Left lung (tissue), 14 donors: ENCODE measurements at places on chromosomes 6 and 20.

DNA sequence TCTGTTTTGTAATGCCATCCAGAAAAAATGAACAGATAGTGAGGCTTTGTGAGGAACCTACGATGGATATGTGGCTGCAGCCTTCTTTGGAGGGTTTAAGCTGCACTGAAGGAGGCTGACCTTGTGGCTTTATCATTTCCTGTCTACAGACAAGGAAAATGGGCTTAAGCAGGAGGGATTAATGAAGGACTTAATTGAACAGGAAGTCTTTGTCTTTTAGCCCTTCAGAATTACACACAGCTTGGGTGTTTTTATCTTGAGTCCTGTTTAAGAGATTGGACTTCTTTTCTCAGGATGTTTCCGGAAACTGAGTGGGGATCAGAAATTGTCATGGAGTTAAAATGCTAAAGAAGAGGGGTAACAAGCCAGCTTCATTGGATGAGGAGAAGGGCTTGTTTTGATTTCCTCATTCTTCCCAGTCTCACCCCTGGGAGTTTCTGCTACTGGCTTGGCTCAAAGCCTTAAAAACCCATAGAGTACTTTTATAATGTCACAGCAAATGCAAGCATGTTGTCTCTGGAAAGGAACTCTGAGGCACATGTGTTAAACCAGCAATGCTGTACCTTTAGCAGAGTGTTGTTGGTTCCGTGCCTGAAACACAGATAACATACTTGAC is 193.6 kb downstream of the JARID2 start:
- no peak for DNase-seq

DNA sequence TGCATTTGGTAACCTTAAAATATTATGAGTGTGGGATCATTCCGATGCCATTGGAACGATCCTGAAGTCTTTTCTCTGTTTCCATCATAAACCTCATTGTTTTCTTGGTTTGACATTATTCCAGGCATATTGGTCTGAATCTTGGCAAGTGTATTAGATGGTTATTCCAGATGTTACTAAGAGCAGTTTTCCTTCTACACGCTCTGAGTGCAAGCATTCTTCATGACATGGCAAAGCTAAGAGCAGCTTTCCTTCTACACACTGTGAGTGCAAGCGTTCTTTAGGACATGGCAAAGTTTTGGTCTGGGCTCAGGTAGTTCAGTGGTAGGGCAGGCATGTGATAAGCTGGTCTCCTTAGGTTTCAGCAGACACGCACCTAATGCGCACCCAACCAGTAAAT is 53.0 kb downstream of the SMOC2 start:
- DNase-seq: no peak

DNA sequence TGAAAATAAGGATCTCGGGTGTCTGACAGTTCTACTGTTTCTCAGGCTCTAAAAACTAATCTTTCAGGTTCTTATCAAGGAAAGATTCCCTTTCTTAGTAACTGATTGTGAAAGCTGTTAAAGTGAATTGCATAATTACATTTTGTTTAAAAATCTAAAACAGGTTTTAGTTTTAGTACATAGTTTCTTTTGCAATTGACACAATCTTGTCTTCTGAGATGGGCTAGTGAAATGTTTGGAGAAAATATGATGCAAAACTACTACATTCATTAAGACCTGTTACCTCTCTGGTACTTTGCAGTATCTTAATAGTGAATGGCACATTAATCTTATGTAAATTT is 298.4 kb downstream of the UTRN start:
- no peak for DNase-seq

DNA sequence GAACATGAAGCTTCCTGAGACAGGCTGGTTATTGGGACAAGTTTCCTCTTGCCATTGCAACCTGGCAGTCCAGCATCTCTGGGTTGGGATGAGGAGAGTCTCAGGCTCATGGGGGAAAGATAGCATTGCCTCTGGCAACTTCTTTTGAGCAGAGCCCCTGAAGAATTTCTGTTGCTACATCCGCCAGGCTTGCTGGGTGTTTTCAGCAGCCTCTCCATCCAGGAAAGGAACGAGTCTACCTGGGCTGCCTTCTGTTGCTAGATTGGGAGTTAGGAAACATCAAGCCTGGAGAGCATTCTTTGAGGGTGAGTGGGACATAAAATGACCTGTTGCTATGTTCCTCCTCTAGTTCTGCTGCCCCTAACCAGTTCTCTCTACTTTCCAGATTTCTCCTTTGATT is 313.5 kb downstream of the RFPL4B start:
- no peak for DNase-seq

- no peak for DNase-seq
Observed at GRCh38 chr6:32840604-32841246, 2.2 kb upstream of the TAP2 start.

- no peak for DNase-seq
Observed at GRCh38 chr6:138277835-138278234, 59.5 kb upstream of the PBOV1 start.

- no peak for DNase-seq
Observed at GRCh38 chr20:51573576-51574243, 31.2 kb upstream of the NFATC2 start.

DNA sequence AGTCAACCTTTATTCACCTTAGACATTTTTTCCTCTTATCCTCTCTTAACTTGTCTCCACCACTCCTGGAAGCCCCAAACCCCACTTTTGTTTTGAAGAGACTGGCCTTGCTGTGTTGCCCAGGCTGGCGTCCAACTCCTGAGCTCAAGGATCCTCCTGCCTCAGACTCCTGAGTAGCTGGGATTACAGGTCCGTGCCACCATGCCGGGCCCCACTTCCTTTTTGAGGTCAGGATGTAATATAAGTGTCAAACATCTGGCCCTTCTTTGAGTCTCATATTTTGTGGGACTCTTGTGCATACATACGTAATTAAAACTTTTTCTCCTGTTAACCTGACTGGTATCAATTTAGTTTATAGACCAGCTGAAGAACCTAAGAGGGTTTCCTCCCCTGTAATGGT is 1.4 kb upstream of the CDK19 start:
- no peak for DNase-seq

GRCh38 chr20:52923123-52923937 is 48.8 kb upstream of the TSHZ2 start:
- no peak for DNase-seq

DNA sequence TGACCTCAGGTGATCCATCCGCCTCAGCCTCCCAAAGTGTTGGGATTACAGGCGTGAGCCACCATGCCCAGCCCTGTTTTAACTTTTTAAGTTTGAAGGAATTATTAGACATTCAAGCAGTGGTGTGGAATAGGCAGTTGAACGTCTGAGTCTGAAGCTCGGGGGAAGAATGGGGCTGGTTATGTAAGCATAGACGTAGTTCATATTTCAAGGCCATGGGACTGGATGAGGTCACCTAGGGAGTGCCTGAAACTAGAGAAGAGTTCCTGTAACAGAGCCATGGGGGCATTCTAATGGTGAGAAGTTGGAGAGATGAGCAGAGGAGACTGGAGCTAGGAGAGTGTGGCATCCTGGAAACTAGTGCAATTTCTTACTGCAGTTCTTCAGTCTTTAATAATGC is 6.4 kb downstream of the CDKAL1 start:
- DNase-seq: no peak

DNA sequence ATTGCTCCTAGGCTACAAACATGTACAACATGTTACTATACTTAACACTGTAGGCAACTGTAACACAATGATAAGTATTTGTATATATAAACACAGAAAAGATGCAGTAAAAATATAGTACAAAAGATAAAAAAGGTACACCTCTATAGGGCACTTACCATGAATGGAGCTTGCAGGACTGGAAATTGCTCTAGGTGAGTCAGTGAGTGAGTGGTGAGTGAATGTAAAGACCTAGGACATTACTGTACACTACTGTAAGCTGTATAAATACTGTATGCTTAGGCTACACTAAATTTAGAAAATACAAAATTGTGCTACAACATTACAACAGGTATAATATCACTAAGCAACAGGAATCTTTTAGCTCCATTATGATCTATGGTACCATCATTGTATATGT is 312.0 kb upstream of the PREP start:
- no peak for DNase-seq

DNA sequence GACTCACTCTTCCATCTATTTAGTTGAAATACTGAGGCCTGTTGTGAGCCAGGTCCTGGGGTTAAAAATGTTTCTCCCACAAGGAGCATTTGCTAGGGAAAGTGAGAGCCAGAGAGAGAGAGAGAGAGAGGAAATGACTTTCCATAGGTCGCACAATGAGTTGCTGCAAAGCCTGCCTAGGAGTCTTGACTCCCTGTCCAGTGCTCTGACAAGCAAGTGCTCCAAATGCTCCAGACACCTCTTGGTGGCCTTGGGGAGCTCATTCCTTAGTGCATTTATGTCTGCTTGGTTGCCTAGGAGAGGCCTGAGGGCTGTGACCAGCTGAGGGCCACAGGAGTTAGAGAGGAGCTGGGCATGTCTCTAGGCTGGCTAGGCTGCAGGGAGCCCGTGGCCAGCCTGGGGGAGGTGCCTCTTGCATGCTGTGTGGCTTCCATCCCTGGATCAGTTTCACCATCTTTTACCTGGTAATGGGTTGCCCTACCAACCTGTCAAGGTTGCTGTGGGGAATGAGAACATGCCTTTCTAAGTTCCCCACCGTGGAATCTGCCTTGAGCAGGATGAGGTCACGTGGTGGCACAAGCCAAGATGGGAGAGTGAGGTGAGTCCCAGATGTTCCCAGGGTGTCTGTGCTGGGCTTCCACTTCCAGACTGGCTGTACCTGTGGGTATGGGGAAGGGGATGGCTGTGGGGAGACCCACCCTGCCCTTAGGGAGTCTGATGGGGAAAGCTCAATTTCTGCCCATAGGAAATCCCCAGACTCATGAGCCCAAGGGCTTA is 105.0 kb downstream of the VEGFA start:
- DNase-seq: peak; percentile 39
